Stimulated activated CD8-positive, alpha-beta memory T cell treated with anti-CD3 and anti-CD28 coated beads, Interleukin-7, amount 100 ng/mL, for 1 hour (primary cell): ENCODE measurements at places on chromosomes 4 and X.

GRCh38 chr4:16360694-16361262 is 134.5 kb upstream of the TAPT1 start:
- DNase-seq, result no peak

DNA sequence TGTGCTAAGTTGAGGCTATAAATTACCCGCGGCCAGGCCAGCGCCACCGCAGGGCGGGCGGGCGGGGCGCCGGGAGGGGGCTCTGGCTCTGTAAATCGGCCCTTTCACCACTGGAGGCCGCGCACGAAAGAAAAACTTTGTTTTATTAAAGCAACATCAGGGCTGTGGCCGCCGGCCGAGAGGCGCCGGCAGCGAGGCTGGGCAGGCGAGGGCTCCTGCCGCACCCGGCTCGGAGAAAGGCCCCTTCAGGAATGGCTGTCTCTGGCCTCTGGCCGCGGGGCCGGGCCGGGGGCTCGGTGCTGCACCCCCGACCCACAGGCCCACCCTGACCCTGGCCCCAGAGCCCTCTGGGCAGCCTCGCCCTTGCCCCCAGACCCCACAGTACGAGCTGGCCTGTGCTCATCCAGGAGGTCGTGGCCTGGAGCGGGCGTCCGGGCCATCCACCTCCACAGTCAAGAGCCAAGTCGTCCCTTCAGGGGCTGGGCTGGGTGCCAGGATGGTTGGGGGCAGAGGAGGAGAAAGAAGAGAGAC is 29.5 kb upstream of the FGFR3 start:
- DNase-seq, result no peak

GRCh38 chr4:60019180-60019579 is 1180.9 kb upstream of the ADGRL3 start:
- DNase-seq, result no peak

GRCh38 chr4:78244705-78245485 is 187.8 kb downstream of the FRAS1 start:
- DNase-seq, result no peak

GRCh38 chr4:25608644-25609043 is 47.0 kb upstream of the SLC34A2 start:
- no peak for DNase-seq
